ENCODE measurements at places on chromosomes 16 and 17. TPM values are rescaled to one million over a fixed set of nuclear protein-coding genes. Genes with fewer than 3 reads are reported as not detected.

Gene USP6
- total RNA-seq: not detected

Gene BAHCC1
- 6.8 TPM for total RNA-seq

Gene SPATA32
- not detected for total RNA-seq

Gene FDXR
- total RNA-seq: 8.2 TPM

Gene CD300LG
- total RNA-seq: not detected

Gene TPSG1
- total RNA-seq: 0.23 TPM

Gene ADORA2B
- total RNA-seq: 37.1 TPM

Gene EME1
- total RNA-seq: 9.2 TPM

Gene KRTAP9-8
- not detected for total RNA-seq

Gene TMEM11
- 18.6 TPM for total RNA-seq

Gene MPV17L
- total RNA-seq: 0.09 TPM

Gene CORO6
- total RNA-seq: not detected

Gene CNTNAP4
- total RNA-seq: 2.6 TPM

Gene KRT35
- total RNA-seq: not detected

Gene RND2
- not detected for total RNA-seq

Gene SEZ6L2
- 2.6 TPM for total RNA-seq

Gene DHX40
- 22.6 TPM for total RNA-seq

Gene PERCC1
- total RNA-seq: not detected

Gene UBE2Z
- total RNA-seq: 66.0 TPM

Gene SRCIN1
- 0.80 TPM for total RNA-seq

Gene KRTAP3-2
- not detected for total RNA-seq

Gene CACNA1H
- total RNA-seq: 0.06 TPM

Gene OTOP2
- total RNA-seq: not detected

Gene SSTR5
- total RNA-seq: not detected

Gene ABCC11
- not detected for total RNA-seq

Gene ATP6V0D1
- total RNA-seq: 56.2 TPM

Gene CMTM1
- 1.4 TPM for total RNA-seq

Gene SPECC1
- 38.8 TPM for total RNA-seq

Gene WDR90
- total RNA-seq: 20.9 TPM

Gene C1QL1
- 1.2 TPM for total RNA-seq

Gene SLC46A1
- 4.6 TPM for total RNA-seq

Gene CSH1
- total RNA-seq: not detected

Gene E2F4
- total RNA-seq: 109 TPM

Gene ARL5C
- not detected for total RNA-seq

Gene FZD2
- 4.6 TPM for total RNA-seq

Gene NTN1
- total RNA-seq: 7.1 TPM

Gene TEKT5
- not detected for total RNA-seq

Gene POLR3E
- total RNA-seq: 34.1 TPM

Gene SECTM1
- total RNA-seq: 0.65 TPM

Gene NMT1
- total RNA-seq: 112 TPM

Gene ASPHD1
- 2.2 TPM for total RNA-seq

Gene ABCC6
- not detected for total RNA-seq

Gene MT1M
- 0.74 TPM for total RNA-seq

Gene NLRC5
- total RNA-seq: 9.0 TPM

Gene ESRP2
- total RNA-seq: not detected

Gene LGALS9B
- total RNA-seq: not detected

Gene SMIM36
- not detected for total RNA-seq

Gene SCARF1
- total RNA-seq: 2.1 TPM

Gene ZNF423
- 2.0 TPM for total RNA-seq

Gene FOXN1
- not detected for total RNA-seq

Gene KRTAP2-3
- total RNA-seq: not detected
